ENCODE measurements at places on chromosomes 5 and 9.

DNA sequence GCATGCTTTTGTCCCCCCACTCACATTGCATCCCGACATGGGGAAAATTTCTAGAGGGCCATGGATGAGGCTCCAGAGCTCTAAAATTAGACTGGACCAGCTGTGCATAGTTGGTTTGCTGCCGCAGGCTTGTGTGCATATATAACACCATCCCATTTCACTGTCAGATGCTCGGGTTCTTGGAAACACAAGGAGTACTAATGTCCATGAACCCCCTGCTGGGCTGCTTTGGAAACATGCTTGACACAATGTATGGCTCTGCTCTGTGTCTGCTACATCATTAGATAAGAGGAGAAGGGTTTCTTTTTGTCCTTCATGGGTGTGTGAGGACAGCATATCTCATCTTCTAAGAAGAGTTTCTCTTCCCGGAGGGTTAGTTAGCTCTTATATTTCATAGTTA lies 292.1 kb upstream of the RORB start:
- DNase-seq = no peak

GRCh38 chr9:114141553-114142402 lies 13.6 kb upstream of the COL27A1 start:
- DNase-seq = no peak

GRCh38 chr5:141633871-141634561 lies 2.6 kb downstream of the HDAC3 start:
- no peak for DNase-seq

DNA sequence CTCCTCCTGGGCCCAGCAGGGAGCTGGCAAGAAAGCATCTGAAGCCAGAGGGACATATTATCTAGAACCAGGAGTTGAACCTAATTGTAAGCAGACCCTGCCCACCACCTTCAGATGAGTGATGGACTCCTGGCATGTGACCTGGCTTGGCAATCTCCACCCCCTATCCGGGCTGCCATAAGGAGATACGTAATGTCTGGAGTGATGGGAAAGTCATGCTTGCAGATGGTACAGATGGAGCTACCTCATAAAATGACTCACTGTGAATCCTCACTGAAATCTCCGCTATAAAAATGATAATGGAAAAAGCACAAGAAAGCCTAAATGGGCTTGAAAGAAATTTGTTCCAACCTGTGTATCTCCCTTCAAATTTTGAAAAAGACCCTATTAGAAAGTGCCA lies 157.5 kb downstream of the DMRT2 start:
- no peak for DNase-seq

GRCh38 chr5:128825826-128826225 lies 139.5 kb upstream of the SLC27A6 start:
- DNase-seq = no peak

GRCh38 chr5:114018186-114018585 lies 343.7 kb upstream of the KCNN2 start:
- DNase-seq = no peak

DNA sequence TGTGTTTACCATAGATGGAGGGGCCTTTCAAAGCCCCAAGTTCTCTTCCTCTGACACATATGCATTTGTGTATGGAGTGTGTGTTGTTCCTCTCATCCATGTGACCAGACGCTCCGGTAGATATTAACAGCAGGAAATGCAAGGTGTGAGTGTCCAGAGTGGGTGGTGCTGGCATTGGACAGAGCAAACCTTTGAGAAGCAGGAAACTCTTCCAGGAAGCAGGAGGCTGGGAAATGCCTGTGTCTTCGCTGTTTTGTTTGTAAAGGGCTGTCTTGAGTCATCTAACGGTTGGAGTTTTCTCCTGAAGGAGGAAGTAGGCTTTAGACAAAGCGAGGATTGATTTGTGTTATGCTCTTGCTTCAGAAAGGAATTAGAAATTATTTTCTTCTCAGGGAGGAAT lies 370.9 kb downstream of the PLK2 start:
- no peak for DNase-seq

GRCh38 chr9:37149666-37150308 lies 29.4 kb downstream of the ZCCHC7 start:
- no peak for DNase-seq

GRCh38 chr5:76419597-76420298 lies 16.7 kb downstream of the IQGAP2 start:
- DNase-seq = no peak

DNA sequence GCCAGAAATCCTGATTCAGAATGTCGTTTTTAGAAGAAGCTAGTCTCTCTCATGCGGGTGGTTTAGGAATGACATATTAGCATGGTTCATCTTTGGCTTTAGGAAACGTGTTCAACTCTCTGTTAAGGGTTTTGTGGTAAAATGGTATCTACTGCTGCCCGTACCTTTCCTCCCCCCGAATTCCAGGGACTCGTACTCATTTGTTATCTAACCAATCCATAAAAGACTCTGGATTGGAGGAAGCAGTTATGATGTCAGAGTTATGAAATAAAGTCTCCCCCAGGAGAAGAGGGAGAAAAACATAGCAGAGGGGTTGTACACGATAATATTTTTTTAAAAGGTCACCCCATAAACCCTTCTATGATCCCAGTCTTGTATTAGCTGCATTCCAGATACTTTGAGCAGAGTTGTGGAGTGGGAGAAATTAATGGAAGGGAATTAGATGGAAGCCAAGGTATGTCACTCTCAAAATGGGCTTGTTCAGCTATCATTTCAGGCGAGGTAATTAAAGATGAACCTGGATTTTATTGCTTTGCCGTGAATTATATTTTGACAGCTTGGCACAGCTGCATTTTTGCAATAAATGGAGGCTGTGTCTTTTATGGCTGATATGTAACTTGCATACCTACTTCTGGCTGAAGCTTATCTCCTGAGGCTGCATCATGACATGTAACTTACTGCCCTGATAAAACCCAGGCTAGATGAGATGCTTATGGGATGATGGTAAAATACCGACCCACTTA lies 31.3 kb downstream of the RAI14 start:
- DNase-seq = no peak

DNA sequence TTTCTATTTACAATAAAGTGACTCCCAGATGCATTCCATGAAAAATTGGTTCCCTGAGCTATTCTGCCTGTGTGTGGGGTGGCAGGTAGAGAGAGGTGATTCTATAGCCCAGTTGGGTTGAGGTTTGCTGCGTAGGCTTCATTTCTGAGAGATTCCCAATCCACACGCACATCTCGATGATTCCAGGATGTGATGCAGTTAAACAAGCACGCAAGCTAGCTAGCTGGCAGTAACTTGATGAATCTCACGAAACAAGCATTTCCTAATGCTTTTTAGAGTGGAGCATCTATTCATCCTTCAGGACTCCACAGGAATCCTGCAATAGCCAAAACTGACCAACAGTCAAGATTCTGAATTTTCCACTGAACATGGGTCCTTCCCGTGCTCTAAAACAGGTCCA lies 43.8 kb upstream of the CER1 start:
- DNase-seq = no peak

- no peak for DNase-seq
These were observed 293.3 kb downstream of the MAN2A1 start for GRCh38 chr5:109982966-109983534.

- no peak for DNase-seq
These were observed 2.1 kb upstream of the OGN start for GRCh38 chr9:92406477-92406876.

- no peak for DNase-seq
These were observed 22.6 kb downstream of the ARHGEF37 start for GRCh38 chr5:149603920-149604319.

GRCh38 chr5:98301547-98301946 lies 471.9 kb upstream of the RGMB start:
- DNase-seq = no peak

- no peak for DNase-seq
These were observed 5.6 kb downstream of the RAD23B start for GRCh38 chr9:107288701-107289100.

DNA sequence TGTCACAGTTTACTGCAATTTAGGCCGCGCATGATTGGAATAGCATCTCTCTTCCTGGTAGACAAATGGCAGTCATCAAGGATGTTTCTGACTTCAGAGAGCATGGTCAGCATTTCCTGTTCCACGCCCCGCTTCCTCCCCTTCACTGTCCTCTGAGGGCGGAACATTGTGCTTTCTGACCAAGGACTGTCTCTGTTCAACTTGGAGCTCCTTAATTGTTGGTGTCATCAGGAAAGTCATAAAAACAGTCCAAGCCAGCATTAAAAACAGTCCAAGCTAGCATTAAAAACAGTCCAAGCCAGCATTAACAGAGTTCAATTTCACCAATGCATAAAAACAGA lies 301.3 kb upstream of the IRX4 start:
- DNase-seq = no peak

- DNase-seq = no peak
These were observed 145.0 kb downstream of the MED27 start for GRCh38 chr9:131934673-131935072.

DNA sequence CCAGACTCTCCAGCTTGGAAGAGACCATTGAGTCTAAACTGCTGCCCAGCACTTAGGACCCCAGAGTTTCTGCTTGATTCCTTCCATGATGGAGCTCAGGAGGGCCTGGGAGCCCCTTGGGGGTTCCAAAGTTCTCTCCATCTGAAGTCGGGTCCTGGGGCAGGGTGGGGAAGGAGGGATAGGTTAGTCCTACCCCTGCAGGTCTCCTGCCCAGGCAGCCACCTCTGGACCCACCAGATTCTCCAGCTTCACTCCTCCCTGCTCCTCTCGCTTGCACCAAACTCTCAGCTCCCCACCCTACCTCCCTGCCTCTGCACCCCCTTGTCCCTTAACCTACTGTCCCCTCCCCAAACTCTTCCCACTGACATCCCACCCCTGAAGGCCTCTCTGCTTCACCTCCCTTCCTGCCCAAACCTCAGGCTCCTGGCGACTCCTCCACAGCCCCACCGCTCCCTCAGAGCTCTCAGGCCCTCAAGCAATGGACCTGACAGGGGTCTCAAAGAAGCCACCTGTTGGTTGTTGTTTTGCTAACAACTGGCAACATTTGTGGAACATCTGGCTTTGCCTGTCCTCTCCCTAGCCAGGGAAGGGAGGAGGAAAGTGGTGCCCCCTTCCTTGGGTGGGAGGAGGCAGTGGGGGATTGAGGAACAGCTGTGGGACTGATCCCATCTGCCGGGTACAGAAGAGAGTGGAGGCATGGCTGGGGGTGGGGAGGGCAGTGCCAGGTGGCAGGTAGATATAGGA lies 137.5 kb downstream of the RGS3 start:
- DNase-seq = no peak

GRCh38 chr9:92455217-92455616 lies 27.1 kb downstream of the ASPN start:
- DNase-seq = no peak

- DNase-seq = no peak
These were observed 11.4 kb downstream of the HAND1 start for GRCh38 chr5:154466671-154467070.

GRCh38 chr5:107365320-107366109 lies 305.2 kb downstream of the EFNA5 start:
- DNase-seq = no peak

DNA sequence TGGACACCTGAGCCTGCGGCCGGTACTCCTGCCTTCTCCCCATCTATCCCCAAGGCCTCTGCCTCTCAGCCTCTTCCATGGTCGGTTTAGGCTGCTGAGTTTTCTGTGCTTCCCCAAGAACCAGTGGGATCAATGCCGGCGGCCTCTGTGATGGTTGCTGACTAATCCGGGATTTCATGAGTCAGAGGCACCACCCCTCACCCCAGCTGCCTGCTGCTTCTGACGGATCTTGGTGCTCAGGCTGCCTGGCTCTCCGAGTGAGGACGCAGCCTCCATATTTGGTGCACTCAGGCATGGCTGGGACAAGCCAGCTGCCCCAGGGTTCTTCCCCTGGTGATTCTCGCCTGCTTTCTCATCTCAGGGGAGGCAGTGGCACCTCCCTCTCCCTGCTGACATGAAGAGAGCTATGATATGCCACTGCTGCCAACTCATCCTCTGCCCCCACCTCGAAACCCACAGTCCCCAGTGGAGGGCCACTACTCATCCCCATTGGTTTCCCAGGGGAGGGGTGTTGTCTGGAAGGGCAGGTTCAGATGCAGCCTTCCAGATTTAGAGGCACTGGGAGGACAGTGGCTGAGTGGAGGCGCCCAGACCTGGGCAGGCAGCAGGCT lies 3.3 kb upstream of the MAN1B1 start:
- no peak for DNase-seq

DNA sequence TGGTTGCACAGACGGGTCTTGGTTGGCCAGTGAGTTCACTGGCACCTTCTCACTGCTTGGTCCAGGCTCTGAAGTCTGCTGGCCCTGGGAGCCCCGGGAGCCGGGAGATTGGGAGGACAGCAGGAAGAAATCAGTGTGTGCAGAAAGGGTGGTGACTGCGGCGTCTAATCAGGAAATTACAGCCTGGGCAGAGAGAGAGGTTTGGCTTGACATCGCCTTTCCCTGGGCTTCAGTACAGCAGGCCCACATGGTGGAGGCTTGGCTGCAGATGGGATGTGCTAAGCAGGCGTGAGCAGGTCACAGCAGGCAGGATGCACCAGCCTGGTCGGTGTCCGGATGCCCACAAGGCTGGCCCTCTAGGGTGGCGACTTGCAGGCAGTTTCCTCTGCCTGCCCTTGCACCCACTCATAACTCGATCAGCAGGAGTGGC lies 17.2 kb downstream of the PITX1 start:
- no peak for DNase-seq

- DNase-seq = no peak
These were observed 4.6 kb downstream of the SNCAIP start for GRCh38 chr5:122316656-122317055.

GRCh38 chr9:122338994-122339393 lies 31.8 kb upstream of the PTGS1 start:
- DNase-seq = no peak

GRCh38 chr9:127585161-127585819 lies 26.8 kb upstream of the STXBP1 start:
- DNase-seq = no peak

- no peak for DNase-seq
These were observed 668.6 kb upstream of the ARRDC3 start for GRCh38 chr5:92051741-92052140.

DNA sequence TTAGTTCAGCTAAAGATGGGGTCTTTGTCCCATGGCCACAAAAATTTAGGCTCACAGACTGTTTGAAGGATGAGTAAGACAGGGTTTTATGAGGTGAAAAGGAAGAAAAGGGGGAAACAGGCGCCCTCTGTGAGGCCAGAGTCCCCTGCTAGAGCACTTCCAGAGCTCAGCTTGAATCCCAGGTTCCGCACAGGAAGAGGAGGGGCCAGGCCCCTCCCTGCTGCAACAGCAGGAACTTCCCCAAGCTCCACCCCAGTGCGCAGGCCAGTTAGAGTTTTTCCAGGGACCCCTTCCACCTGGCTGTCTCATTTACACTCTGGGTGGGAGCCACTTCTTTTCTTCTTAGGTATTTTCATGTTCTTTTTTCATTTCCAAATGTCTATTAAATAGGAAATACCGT lies 480.8 kb downstream of the PSAT1 start:
- DNase-seq = no peak
